ENCODE measurements at places on chromosomes 13 and 19. TPM values are rescaled to one million over a fixed set of nuclear protein-coding genes. Genes with fewer than 3 reads are reported as not detected.

ERICH4 gene
- not detected for total RNA-seq

TSHZ3 gene
- total RNA-seq: 0.07 TPM

ADAMTS10 gene
- total RNA-seq: 0.29 TPM

DNA sequence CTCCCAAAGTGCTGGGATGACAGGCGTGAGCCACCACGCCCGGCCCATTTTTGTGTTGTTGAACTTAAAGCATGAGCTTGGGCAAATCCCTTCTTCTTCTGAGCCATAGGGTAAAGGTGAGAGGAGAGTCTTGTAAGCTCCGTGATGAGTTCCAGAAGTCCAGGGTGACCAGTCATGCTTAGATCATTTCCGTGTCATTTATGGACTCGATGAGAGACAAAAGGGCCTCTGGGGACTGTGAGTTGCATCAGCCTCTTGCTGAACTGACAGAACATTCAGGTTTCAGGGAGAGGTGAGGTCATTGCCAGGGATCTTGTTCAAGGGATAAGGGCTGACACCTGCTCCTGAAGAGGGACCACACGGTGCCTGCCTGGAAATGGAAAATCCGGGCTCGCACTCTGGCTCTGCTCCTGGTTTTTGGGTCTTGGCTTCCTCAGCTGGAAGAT is 53.6 kb downstream of the GADD45B start:
- DNase-seq: peak; percentile 46

GRCh38 chr19:32174386-32175113 is 170.9 kb upstream of the ZNF507 start:
- no peak for DNase-seq

- no peak for DNase-seq
Observed at GRCh38 chr19:19356901-19357566, 36.4 kb downstream of the MAU2 start.

- no peak for DNase-seq
Observed at GRCh38 chr13:106867249-106867648, 299.3 kb upstream of the ARGLU1 start.

DNA sequence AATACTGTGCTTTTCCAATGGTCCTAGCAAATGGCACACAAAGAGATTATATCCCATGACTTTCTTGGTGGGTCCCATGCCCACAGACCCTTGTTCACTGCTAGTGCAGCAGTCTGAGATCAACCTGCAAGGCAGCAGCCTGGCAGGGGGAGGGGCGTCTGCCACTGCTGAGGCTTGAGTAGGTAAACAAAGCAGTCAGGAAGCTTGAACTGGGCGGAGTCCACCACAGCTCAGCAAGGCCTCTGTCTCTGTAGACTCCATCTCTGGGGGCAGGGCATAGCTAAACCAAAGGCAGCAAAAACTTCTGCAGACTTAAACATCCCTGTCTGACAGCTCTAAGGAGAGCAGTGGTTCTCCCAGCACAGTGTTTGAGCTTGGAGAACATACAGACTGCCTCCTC is 82.9 kb downstream of the ZNF737 start:
- DNase-seq: no peak

Data from K562 (cell line).